ENCODE measurements at places on chromosomes 1 and 21. TPM values are rescaled to one million over a fixed set of nuclear protein-coding genes. Genes with fewer than 3 reads are reported as not detected.

DNA sequence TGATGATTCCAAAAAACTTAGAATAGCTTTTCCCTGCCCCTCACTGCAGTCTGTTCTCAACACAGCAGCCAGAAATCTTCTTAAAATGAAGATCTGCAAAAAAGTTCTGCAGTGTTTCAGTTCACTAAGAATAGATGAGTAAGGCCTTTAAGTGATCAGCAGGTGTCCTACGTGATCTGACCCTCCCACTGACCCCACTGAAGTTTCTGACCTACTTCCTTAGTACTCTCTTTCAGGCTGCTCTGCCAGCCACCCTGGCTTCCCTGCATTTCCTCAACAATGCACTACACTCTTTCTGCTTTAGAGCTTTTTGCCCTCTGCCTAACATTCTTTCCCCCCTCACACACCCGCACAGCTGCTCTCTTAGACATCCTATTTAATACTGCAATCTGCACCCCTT lies 182.5 kb downstream of the AKT3 start:
- DNase-seq = no peak

GRCh38 chr1:27883536-27883935 lies 11.2 kb downstream of the THEMIS2 start:
- DNase-seq = no peak

GRCh38 chr1:54462597-54463258 lies 56.5 kb upstream of the SSBP3 start:
- DNase-seq = no peak

DNA sequence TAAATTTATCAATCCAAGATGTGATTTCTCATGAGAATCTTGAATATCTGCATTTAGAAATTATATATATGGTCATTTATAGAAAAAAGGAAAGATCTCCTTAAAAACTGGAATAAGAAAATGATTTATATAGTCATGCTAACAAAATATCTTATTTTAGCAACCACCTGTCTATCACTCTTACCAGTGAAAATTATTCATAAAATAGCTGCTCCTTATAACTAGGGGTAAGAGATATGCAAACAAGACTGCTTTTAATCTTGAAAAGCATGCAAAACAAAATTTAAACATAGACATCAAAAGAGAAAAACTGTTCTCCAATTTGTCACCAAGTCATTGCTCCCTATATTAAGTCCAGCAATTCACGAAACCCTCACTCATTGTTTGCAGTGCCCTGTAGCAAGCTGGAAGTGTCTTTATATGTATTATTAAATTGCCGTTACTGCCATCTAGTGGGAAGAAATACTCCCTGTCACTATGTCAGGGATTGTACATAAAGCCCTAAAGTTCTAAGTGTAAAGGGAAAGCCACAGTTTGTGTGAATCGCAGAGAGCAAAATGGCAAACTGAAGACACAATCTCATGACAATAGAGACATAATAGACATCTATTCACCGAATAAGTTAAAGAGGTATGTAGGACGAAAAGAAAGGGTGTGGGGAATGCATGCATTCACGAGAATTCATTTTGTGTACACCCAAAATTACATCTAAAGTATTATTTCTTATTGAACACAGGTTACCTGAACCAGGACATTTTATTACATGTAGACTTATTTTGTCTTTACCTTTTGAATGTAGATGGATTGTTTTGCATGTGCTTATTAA lies 600.5 kb downstream of the USP25 start:
- no peak for DNase-seq

- no peak for DNase-seq
Observed at GRCh38 chr21:32359719-32360260, 33.0 kb downstream of the URB1 start.

DNA sequence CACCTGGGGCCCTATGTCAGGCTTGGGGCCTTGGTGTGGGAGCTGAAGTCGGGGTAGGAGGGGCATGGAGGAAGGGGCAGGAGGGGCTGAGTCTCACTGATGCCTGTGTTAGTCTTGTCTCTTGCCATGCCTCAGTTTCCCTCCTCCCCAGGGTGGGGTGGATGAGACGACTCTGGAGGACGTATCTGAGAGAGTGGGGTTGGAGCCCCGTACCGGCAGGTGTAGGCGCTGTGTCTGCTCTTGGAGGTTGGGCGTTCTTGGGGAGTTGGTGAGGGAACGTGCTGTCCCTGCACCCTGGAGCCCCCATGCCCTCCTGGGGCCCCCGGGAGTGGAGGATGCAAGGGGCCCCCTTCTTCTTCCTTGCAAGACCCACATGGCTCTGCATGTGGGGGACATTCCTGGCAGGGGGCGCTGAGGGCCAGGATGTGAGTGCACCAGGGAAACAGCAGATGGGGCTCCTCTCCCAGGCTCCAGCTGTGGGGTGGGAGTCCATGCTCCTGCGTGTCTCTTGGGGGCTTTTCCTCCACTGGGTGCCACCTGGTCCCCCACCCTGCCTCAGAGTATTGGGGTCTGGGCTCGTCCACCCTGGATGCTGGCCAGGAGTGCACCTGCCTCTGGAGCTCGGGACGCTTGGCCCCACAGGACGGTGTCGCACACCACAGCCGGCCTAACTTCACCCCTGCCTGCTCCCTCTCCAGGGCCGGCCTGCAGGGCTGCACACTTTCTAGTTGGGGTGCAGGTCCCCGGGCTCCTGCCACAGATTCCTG lies 1.4 kb upstream of the TNFRSF14 start:
- no peak for DNase-seq

GRCh38 chr1:92211166-92211565 lies 6.5 kb upstream of the C1orf146 start:
- DNase-seq = no peak

GRCh38 chr1:157274698-157275534 lies 136.7 kb upstream of the ETV3 start:
- DNase-seq = no peak

Gene ZNF670
- total RNA-seq = 1.0 TPM

GRCh38 chr21:44547656-44548331 lies 3.5 kb downstream of the KRTAP10-2 start:
- DNase-seq = no peak

DNA sequence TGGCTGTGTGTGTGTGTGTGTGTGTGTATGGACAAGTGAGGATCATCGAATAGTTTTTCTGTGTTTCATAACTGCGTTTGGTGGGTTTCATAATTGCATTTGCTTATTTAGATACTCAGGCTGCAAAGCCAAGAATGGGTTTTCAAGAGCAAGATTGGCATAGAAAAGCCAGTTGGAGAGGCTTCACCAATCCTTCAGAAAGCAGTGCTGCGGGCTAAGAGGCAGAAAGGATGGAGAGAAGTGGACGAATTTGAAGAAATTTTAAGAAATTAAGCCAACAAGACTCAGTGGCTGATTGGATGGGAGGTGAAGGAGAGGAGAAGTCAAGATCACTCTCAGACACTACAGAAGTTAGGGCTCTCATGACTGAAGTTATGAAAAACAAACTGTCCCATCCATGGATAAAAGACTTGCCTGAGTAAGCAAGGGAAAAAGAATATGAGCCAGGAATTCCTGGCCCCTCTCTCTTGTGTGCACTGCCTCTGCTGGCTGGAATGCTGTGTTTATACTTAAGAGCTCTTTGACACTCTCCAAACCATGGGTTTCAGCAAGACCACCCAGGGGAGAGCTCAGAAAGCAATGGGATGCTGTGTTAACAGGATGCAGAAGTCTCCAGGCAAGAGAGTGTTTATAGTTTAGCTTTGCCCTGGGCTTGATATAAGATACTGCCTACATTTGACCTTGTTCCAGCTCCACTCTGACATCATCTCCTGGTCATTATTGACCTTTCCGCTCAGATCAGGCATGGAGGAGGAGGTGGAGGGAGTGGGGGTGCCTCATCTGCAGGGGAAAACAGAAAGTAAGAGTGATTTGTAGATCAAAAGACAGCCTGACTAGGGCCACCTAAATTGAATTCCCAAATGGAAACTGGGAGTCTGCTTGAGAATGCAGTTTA lies 232.0 kb upstream of the PLXNA2 start:
- no peak for DNase-seq

DNA sequence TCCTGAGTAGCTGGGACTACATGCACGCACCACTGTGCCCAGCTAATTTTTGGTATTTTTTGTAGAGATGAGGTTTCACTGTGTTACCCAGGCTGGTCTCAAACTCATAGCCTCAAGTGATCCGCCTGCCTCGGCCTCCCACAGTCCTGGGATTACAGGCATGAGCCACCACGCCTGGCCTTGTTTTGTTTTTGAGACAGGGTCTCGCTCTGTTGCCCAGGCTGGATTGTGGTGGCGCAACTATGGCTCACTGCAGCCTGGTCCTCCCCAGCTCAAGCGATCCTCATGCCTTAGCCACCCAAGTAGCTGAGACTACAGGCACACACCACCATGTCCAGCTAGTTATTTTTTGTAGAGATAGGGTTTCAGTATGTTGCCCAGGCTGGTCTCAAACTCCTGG lies 26.0 kb downstream of the PARK7 start:
- DNase-seq = no peak

Gene MATN1
- total RNA-seq = not detected

Gene C1orf141
- not detected for total RNA-seq

DNA sequence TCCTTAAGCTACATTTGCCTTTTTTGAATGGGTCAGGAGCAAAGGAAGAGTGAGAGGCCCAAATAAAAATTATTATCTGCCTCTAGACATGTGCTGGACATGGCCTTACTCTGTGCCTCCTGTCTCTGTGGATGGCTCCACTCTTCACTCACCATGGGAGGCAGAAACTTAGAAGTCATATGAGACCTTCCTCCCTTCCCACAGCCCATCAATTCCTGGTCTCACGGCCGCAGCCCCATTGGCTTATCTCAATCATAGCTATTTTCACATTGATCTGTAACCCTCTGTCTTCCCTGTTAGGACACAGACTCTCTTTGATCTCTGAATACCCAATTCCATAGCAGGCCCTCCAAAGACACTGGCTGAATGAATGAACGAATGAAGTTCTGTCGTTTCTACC lies 14.2 kb upstream of the ADORA1 start:
- no peak for DNase-seq

Gene PLA2G2F
- not detected for total RNA-seq

Gene TTC39A
- total RNA-seq = 2.7 TPM

DNA sequence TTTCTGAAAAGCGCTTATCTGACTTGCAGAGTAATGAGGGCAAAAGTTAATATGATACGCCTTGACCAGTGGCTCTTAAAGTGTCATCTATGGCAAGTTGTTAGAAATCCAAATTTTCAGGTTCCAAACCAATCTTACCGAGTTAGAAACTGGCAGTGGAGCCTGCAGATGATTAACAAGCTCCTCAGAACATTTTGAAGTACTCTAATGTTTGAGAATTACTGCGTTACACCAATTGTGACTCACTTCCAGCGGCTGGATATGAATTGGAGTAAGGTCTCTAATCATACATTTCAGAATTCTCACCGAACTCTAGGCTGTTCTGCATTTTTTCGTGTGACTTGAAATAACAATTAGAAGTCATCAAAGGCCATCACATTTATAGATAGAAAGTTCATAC lies 73.5 kb upstream of the TMPRSS15 start:
- DNase-seq = no peak
